ENCODE measurements at places on chromosomes 11 and 22.

- DNase-seq, result peak; percentile 88
Measured at GRCh38 chr11:74683279-74683871, 47.9 kb downstream of the CHRDL2 start.

DNA sequence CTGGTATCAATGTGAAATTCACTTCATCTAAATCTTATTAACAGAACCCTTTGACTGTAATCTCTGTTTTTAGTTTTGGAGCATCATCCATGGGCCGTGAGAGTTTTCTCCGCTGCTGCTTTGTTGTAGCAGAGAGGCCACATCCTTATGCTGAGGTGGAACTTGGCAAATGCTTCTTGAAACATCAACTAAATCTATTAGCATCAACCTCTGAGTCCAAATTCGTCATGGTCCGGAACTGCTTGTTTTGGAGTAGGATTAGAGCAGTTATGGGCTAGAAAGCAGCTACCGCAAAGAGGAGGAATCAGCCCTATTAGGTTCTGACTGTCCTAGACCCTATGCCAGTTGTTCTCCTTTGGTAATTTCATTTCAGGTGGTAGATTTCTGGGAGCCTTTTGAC lies 117.7 kb downstream of the PGR start:
- DNase-seq, result no peak

DNA sequence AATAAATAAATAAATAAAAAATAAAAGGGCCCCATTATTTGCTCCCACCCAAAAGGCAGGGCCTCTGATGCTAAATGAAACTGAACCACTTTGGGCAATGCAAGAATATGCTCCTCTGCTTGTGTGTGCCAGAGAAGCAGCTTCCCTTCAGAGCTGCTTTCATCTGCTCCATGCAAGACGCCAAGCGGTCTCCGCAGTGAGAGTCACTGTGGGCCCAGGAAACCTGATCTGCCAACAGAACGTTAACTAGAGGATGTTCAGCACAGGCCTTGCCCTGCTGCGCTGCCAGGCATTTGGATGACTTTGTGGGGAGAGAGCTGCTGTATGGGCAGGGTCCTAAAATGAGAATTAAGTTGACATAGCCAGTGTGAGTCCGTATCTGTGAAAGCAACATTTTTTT lies 43.7 kb upstream of the APOA1 start:
- DNase-seq, result peak; percentile 28

GRCh38 chr22:25569361-25569760 lies 4.9 kb downstream of the GRK3 start:
- no peak for DNase-seq

GRCh38 chr11:128924104-128924503 lies 18.6 kb downstream of the TP53AIP1 start:
- DNase-seq, result no peak

- no peak for DNase-seq
Measured at GRCh38 chr11:66035653-66036333, 9.5 kb upstream of the CATSPER1 start.

GRCh38 chr11:12150831-12151382 lies 40.5 kb downstream of the MICAL2 start:
- no peak for DNase-seq

- no peak for DNase-seq
Measured at GRCh38 chr22:24420072-24420976, 7.1 kb upstream of the ADORA2A start.

DNA sequence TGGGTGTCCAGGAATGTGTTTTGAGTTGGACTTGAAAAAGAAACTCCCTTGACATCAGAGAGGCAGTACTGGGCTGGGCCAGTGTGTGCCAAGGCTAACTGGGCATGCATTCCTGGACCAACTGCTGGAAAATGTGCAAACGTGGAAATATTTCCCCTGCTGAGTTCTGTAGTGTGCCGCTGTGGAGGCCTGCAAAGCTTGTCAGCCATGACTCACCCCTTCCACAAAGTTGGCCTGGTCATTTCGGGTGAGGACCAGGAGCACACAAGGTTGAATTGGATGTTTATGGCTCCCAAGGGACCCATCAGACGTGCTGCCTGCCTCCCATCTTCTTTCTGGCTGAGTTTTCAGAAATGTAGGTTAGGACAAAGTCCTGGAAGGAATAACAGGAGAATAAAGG lies 513.1 kb downstream of the MIAT start:
- no peak for DNase-seq

- peak; percentile 9 for DNase-seq
Measured at GRCh38 chr11:119307219-119307618, 9.7 kb downstream of the MCAM start.
